Urinary bladder (tissue), 4 donors: ENCODE measurements at places on chromosomes 12 and 14. TPM values are rescaled to one million over a fixed set of nuclear protein-coding genes. Genes with fewer than 3 reads are reported as not detected.

SLC39A5 gene
- not detected for total RNA-seq

YAF2 gene
- 40.8 TPM for total RNA-seq

TMEM233 gene
- total RNA-seq, result 1.4 TPM

AMIGO2 gene
- total RNA-seq, result 21.6 TPM

GPRC5A gene
- total RNA-seq, result 12.1 TPM

CMA1 gene
- 3.2 TPM for total RNA-seq

NOVA1 gene
- total RNA-seq, result 31.6 TPM

PRH2 gene
- total RNA-seq, result not detected

BCL11B gene
- 1.3 TPM for total RNA-seq

CRIP1 gene
- 9.4 TPM for total RNA-seq

TOMM20L gene
- total RNA-seq, result not detected
